ENCODE measurements at places on chromosomes 12 and 14. TPM values are rescaled to one million over a fixed set of nuclear protein-coding genes. Genes with fewer than 3 reads are reported as not detected.

WNT5B gene
- total RNA-seq, result 0.88 TPM

PRB2 gene
- not detected for total RNA-seq

GRCh38 chr14:95023115-95023514, 134.2 kb downstream of the DICER1 start:
- no peaks in the 10 kb centered on the region for H3K36me3 ChIP-seq
- no peak overlapping the region for H3K27ac ChIP-seq
- H3K4me1 ChIP-seq, result no peaks in the 10 kb centered on the region

DNA sequence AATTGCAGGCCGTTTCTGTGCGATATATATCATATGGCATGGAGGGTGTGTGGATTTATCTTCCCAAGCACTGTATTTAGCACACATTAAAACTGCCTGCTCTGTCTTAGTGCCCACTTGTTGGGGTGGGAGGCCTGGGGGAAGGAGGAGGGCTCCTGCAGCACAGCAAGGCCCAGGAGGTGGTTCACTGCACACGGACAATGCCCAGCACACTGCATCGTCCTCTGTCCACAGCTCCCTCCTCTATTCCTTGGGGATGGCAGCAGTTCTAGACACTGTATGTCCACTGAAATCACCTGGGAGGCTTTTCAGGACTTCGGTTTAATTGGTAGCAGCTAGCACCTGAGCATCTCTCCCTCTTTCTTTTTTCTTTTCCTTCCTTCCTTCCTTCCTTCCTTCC, 161.2 kb downstream of the KTN1 start:
- no peaks in the 10 kb centered on the region for H3K27me3 ChIP-seq
- no peak for DNase-seq
- no peaks in the 10 kb centered on the region for H3K4me1 ChIP-seq
- peak overlapping the region; percentile 38 for H3K27ac ChIP-seq
- H3K4me3 ChIP-seq, result no peak overlapping the region

TAS2R46 gene
- 0.54 TPM for total RNA-seq

PPP4R4 gene
- 0.66 TPM for total RNA-seq

DNA sequence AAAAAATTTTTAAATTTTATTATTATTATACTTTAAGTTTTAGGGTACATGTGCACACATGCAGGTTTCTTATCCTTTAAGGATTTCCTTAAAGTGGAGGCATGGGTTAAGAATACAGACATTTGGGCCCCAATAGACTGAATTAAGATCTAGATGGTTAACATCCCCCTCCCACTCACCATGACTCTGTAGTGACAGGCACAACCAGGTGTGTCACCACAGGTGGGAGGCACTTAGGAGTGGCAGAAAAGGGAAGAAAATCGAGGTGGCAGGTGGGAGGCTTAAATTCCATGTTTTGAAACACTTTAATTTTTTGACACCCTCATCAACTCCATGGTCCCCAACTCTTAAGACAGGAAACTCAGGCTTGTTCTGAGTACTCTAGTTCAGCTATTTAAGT, 37.6 kb upstream of the GRIP1 start:
- no peak overlapping the region for H3K27ac ChIP-seq
- no peaks in the 10 kb centered on the region for H3K4me1 ChIP-seq
- no peaks in the 10 kb centered on the region for H3K36me3 ChIP-seq
- no peaks in the 10 kb centered on the region for H3K27me3 ChIP-seq

IRF9 gene
- 20.3 TPM for total RNA-seq

Data from pancreas (tissue), 10 donors.